ENCODE measurements at places on chromosomes 7 and 10.
A peak's percentile ranks its signal among the peaks of the same experiment; 100 is the strongest.

GRCh38 chr7:85565276-85565675 lies 378.4 kb upstream of the SEMA3D start:
- H3K36me3 ChIP-seq, result no peaks in the 10 kb centered on the region
- H3K4me1 ChIP-seq, result no peaks in the 10 kb centered on the region

- H3K4me3 ChIP-seq, result no peak overlapping the region
- peak; percentile 44 for DNase-seq
- H3K4me1 ChIP-seq, result no peaks in the 10 kb centered on the region
- no peaks in the 10 kb centered on the region for H3K27me3 ChIP-seq
- no peaks in the 10 kb centered on the region for H3K36me3 ChIP-seq
Observed at GRCh38 chr10:130220251-130221185, 84.3 kb downstream of the GLRX3 start.

DNA sequence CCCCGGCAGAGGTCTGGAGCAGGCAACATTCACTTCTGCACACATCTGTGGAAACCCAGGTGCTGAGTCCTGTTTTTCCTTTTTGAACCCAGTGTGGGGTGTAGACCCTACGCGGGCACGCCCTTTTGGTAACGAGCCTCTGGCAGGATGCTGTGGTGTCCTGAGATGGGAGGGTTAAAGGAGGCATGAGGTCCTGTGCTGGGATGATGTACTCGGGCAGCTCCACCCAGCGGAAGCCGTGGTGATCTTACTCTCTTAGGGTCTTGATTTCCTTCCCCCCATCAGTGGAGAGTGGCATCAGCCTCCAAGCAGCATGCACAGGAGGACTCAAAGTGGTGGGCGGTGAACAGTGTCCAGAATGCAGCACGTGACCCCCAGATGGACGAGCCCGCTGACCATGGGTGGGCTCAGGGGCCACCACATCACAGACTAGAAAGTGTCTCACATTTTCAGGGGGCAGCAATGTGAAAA lies 148.6 kb downstream of the DNAJB6 start:
- no peak for DNase-seq
- no peaks in the 10 kb centered on the region for H3K4me1 ChIP-seq
- H3K4me3 ChIP-seq, result no peak overlapping the region
- peaks cover 11% of the 10 kb centered on the region for H3K27me3 ChIP-seq
- no peak overlapping the region for H3K27ac ChIP-seq

DNA sequence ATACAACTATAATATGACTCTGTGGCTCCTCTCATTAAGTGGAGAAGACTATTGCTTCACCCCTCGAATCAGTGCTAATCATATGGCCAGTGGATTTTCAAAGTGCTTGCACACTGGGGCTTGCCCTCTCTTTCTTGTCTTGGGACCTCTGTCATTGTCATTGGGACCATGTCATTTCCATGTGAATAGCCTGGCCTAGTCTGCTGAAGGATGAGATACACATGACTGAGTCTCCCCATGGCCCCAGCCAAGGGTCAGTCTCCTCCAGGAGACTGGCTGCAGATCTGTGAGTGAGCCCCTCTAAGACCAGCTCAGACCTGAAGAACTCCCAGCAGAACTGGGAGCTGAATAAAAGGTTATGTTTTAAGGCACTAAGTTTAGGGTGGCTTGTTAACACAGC lies 39.5 kb downstream of the PKD1L1 start:
- peaks cover 24% of the 10 kb centered on the region for H3K4me1 ChIP-seq
- no peak for DNase-seq
- no peaks in the 10 kb centered on the region for H3K36me3 ChIP-seq
- H3K4me3 ChIP-seq, result no peak overlapping the region

DNA sequence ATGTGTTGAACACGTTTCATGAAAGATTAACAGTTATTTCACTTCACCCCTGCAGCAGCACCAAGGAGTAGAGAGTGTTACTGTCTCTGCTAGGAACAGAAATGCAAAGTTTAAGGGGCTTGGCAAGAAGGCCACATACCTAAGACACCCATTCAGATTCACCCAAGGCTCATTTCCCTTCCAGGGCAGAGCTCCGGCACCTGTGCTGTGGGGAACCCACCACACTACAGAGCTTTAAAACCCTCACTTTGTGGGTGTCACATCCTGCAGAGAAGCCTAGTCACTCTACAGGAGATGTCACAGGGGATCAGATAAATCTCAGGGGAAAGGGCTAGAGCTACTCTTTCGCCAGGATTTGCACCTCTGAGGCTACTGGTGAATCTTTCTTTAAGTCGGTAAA lies 176.1 kb upstream of the KLF6 start:
- no peak overlapping the region for H3K4me3 ChIP-seq
- no peaks in the 10 kb centered on the region for H3K4me1 ChIP-seq
- H3K27me3 ChIP-seq, result no peaks in the 10 kb centered on the region

DNA sequence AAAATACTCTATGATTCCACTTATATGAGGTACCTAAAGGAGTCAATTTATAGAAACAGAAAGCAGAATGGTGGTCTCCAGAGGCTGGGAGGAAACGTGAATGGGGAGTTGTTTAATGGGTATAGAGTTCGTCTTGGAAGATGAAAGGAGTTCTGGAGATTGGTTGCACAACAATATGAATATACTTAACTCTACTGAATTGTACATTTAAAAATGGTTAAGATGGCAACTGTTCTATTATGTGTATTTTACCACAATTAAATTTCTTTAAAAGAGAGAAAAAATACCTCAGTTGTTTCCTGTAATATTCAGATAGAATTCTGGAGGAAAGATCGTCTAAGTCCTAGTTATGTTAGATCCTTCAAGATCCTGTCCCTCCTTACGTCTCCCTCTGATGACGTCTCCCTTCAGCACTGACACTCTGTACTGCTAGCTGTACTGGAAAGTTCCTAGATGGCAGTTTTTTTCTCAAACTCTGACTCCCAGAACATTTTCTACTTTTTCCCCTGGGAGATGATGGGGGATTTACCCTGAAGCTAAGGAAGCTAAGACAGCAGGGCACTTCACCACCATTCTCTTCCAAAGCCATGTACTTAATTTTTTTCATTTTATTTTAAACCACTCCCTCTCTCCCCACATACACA lies 53.2 kb upstream of the CAV2 start:
- H3K4me3 ChIP-seq, result no peak overlapping the region
- no peak for DNase-seq
- H3K4me1 ChIP-seq, result peaks cover 39% of the 10 kb centered on the region
- H3K27me3 ChIP-seq, result no peaks in the 10 kb centered on the region
- H3K36me3 ChIP-seq, result no peaks in the 10 kb centered on the region

DNA sequence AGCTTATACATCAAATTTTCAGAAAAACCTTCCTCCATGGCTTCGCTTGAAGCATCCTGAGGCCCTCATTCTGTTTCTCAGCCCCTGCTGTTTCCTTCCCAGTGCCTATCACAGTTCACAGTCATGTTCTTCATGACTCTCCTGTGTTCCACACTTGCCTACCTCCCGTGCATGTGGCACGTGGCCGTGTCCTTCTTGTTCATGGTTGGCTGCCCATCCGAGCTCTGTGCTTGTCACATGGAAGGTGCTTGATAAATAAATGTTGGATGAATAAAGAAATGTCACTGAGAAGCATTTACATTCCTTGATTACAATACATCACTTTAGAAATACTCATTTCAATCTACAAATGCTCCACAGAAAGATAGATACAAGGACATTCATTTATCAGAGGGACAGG lies 23.7 kb upstream of the EGFR start:
- H3K4me3 ChIP-seq, result no peak overlapping the region
- H3K27ac ChIP-seq, result no peak overlapping the region

GRCh38 chr10:122301055-122301810 lies 30.1 kb downstream of the BTBD16 start:
- DNase-seq, result no peak
- no peaks in the 10 kb centered on the region for H3K36me3 ChIP-seq
- no peak overlapping the region for H3K4me3 ChIP-seq
- no peak overlapping the region for H3K27ac ChIP-seq
- H3K27me3 ChIP-seq, result peaks cover 6% of the 10 kb centered on the region

- no peak for DNase-seq
- H3K4me1 ChIP-seq, result no peaks in the 10 kb centered on the region
- H3K27ac ChIP-seq, result no peak overlapping the region
- no peaks in the 10 kb centered on the region for H3K27me3 ChIP-seq
- no peak overlapping the region for H3K4me3 ChIP-seq
Observed at GRCh38 chr10:35875016-35875676, 233.1 kb upstream of the FZD8 start.

- DNase-seq, result peak; percentile 98
- no peaks in the 10 kb centered on the region for H3K27me3 ChIP-seq
- peaks cover 15% of the 10 kb centered on the region for H3K4me1 ChIP-seq
- peak within 1 kb of the TSS; percentile 68 for H3K4me3 ChIP-seq
- peak within 1 kb of the TSS; percentile 98 for H3K27ac ChIP-seq
- H3K36me3 ChIP-seq, result no peaks in the 10 kb centered on the region
Observed at GRCh38 chr10:92290837-92291615, at the start of the genes CPEB3 and MARCHF5. CPEB3 (minus strand) TSS chr10:92291078; CDS start chr10:92240350, 50,728 bp downstream. MARCHF5 (plus strand) TSS chr10:92291167; CDS start chr10:92291495, 328 bp downstream.

GRCh38 chr10:86355571-86356038 lies 11.0 kb downstream of the GRID1 start:
- H3K27ac ChIP-seq, result no peak overlapping the region
- H3K4me3 ChIP-seq, result no peak overlapping the region
- no peaks in the 10 kb centered on the region for H3K4me1 ChIP-seq
- no peaks in the 10 kb centered on the region for H3K36me3 ChIP-seq
- H3K27me3 ChIP-seq, result no peaks in the 10 kb centered on the region

GRCh38 chr10:31958856-31959255 lies 30.2 kb upstream of the ARHGAP12 start:
- no peak overlapping the region for H3K4me3 ChIP-seq
- no peaks in the 10 kb centered on the region for H3K4me1 ChIP-seq
- no peaks in the 10 kb centered on the region for H3K27me3 ChIP-seq
- no peak for DNase-seq

DNA sequence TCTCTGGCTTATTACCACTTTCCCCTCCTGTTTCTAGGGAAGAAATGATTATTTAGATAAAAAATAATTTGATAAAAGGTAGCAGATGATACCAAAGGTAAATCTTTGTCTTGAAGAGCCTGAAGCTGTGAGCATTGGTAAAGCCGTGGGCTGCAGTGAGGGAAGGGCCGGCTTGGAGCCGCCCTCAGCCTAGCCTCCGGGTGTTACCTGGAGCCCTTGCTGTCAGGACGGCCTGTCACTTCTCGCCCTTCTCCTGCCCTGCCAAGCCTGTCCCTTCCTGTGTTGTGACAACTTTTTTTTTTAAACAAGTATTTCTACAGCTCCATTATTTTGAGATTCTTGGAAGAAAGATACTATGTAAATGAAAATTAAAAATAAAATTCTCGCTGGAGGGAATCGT lies 7.0 kb downstream of the CUX1 start:
- H3K4me1 ChIP-seq, result peaks cover 21% of the 10 kb centered on the region
- H3K36me3 ChIP-seq, result no peaks in the 10 kb centered on the region
- no peaks in the 10 kb centered on the region for H3K27me3 ChIP-seq
- no peak overlapping the region for H3K27ac ChIP-seq
- H3K4me3 ChIP-seq, result no peak overlapping the region

DNA sequence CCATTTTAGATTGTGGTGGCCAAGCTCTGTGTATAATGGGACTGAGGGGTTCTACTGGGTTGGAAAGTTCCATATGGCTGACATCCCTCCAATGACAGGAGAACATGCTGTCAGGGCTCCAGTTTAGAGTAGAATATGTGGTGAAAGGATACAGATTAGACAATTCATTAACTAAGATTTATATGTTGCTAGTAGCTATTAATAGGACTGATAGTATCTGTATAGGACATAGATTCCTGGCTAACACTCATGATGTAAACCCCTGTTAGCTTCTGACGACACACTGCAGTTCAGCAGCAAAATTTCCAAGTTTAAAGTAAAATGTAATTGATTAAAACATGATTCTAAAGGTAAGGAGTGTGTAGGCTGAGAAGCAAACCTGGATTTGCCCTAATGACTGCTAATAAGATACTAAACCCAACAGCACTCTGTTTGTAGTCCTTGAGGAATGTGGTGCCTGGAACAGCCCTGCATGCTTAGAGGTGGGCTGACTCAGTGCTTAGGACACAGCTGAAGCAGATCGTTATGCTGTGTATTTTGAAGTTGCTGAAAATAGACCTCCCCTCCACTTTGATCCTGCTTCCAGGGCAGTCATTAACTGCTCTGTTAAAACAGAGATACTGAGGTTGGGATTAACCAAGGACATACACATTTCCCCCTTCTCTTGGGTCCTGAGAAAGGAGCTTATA lies 1129.6 kb downstream of the SORCS3 start:
- H3K27ac ChIP-seq, result no peak overlapping the region
- H3K27me3 ChIP-seq, result no peaks in the 10 kb centered on the region
- no peaks in the 10 kb centered on the region for H3K4me1 ChIP-seq
- DNase-seq, result no peak
- H3K4me3 ChIP-seq, result no peak overlapping the region

- no peaks in the 10 kb centered on the region for H3K27me3 ChIP-seq
- DNase-seq, result no peak
- H3K4me1 ChIP-seq, result no peaks in the 10 kb centered on the region
- H3K4me3 ChIP-seq, result no peak overlapping the region
- no peaks in the 10 kb centered on the region for H3K36me3 ChIP-seq
Observed at GRCh38 chr7:90839316-90839715, 243.2 kb downstream of the CDK14 start.

GRCh38 chr7:114785496-114785895 lies 136.4 kb upstream of the MDFIC start:
- no peaks in the 10 kb centered on the region for H3K4me1 ChIP-seq
- no peak for DNase-seq
- H3K4me3 ChIP-seq, result no peak overlapping the region
- no peaks in the 10 kb centered on the region for H3K27me3 ChIP-seq
- H3K27ac ChIP-seq, result no peak overlapping the region

- peak; percentile 35 for DNase-seq
- H3K4me1 ChIP-seq, result no peaks in the 10 kb centered on the region
- H3K36me3 ChIP-seq, result no peaks in the 10 kb centered on the region
- H3K27me3 ChIP-seq, result peaks cover 3% of the 10 kb centered on the region
Observed at GRCh38 chr7:157529768-157530560, 193.2 kb downstream of the DNAJB6 start.

DNA sequence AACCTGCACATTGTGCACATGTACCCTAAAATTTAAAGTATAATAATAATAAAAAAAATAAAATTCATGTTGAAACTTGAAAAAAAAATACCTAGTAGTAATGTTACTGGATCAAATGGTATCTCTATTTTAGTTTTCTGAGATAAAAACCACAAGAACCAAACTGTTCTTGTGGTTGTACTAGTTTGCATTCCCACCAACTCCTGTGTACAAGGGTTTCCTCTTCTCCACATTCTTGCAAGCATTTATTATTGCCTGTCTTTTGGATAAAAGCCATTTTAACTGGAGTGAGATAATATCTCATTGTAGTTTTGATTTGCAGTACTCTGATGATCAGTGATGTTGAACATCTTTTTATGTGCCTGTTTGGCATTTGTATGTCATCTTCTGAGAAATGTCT lies 177.7 kb downstream of the KIF20B start:
- DNase-seq, result no peak
- H3K4me1 ChIP-seq, result no peaks in the 10 kb centered on the region
- H3K27me3 ChIP-seq, result no peaks in the 10 kb centered on the region
- no peaks in the 10 kb centered on the region for H3K36me3 ChIP-seq
- H3K4me3 ChIP-seq, result no peak overlapping the region

GRCh38 chr10:93947055-93947454 lies 46.7 kb upstream of the PLCE1 start:
- H3K27ac ChIP-seq, result no peak overlapping the region
- H3K4me3 ChIP-seq, result no peak overlapping the region
- DNase-seq, result no peak
- H3K27me3 ChIP-seq, result no peaks in the 10 kb centered on the region
- peaks cover 18% of the 10 kb centered on the region for H3K4me1 ChIP-seq
- no peaks in the 10 kb centered on the region for H3K36me3 ChIP-seq

Measured in tibial artery (tissue), 4 donors.